ENCODE measurements at places on chromosomes 12 and 14. TPM values are rescaled to one million over a fixed set of nuclear protein-coding genes. Genes with fewer than 3 reads are reported as not detected.

Gene KRT3
- total RNA-seq, result not detected

Gene TPPP2
- total RNA-seq, result not detected

Gene PZP
- not detected for total RNA-seq

Gene GPR162
- 4.6 TPM for total RNA-seq

Gene RALGAPA1
- 23.3 TPM for total RNA-seq

Gene KRT72
- total RNA-seq, result not detected

Gene BDKRB1
- not detected for total RNA-seq

Gene RND1
- total RNA-seq, result not detected

Gene LRRIQ1
- 0.10 TPM for total RNA-seq

Gene ATL1
- total RNA-seq, result 7.4 TPM

Gene PRB2
- total RNA-seq, result not detected

Gene GPR84
- total RNA-seq, result not detected

Gene TMEM119
- total RNA-seq, result 55.5 TPM

Gene MRPL51
- 66.5 TPM for total RNA-seq

Gene PLEKHH1
- 0.05 TPM for total RNA-seq

Gene PRKCH
- 17.2 TPM for total RNA-seq

Gene ATP5F1B
- 614 TPM for total RNA-seq

Gene DBX2
- total RNA-seq, result not detected

Gene DHH
- 0.21 TPM for total RNA-seq

Gene RPL10L
- total RNA-seq, result not detected

Gene KITLG
- 29.3 TPM for total RNA-seq

Gene NT5DC3
- total RNA-seq, result 9.7 TPM

Gene VRTN
- total RNA-seq, result not detected

Gene SIX6
- total RNA-seq, result not detected

Gene KCNMB4
- 1.6 TPM for total RNA-seq

Gene WASHC4
- total RNA-seq, result 72.0 TPM

Gene MSI1
- total RNA-seq, result not detected

Gene MARK3
- total RNA-seq, result 87.4 TPM

Gene POTEM
- not detected for total RNA-seq

Gene YEATS4
- 24.7 TPM for total RNA-seq

Gene DCN
- total RNA-seq, result 356 TPM

Gene CLEC4A
- not detected for total RNA-seq

Gene P3H3
- total RNA-seq, result 25.6 TPM

Gene MLH3
- total RNA-seq, result 33.8 TPM

Gene STAB2
- total RNA-seq, result 1.4 TPM

Gene LALBA
- not detected for total RNA-seq

Gene SLCO1B1
- total RNA-seq, result not detected

Gene NFATC4
- total RNA-seq, result 23.2 TPM

Gene MUCL1
- not detected for total RNA-seq

Gene GNB3
- 2.0 TPM for total RNA-seq

Gene MYRFL
- total RNA-seq, result 0.03 TPM

Gene LRRC9
- 0.08 TPM for total RNA-seq

Gene VPS29
- total RNA-seq, result 59.9 TPM

Gene LRFN5
- not detected for total RNA-seq

Gene CRADD
- 37.1 TPM for total RNA-seq

Gene LAG3
- total RNA-seq, result 0.57 TPM

Gene FGF6
- total RNA-seq, result not detected

Gene KRT71
- total RNA-seq, result not detected

Gene FITM1
- total RNA-seq, result 144 TPM

Gene CLEC1B
- total RNA-seq, result not detected

Gene KLRF1
- not detected for total RNA-seq

Gene PTPRO
- 0.70 TPM for total RNA-seq

Gene TMEM30B
- 0.16 TPM for total RNA-seq

Gene RHOJ
- not detected for total RNA-seq

Gene GZMH
- total RNA-seq, result not detected

Gene EML1
- 24.1 TPM for total RNA-seq

Gene NR1H4
- not detected for total RNA-seq

Gene TMEM63C
- 0.16 TPM for total RNA-seq

Gene RIN3
- total RNA-seq, result 0.83 TPM
